ENCODE measurements at places on chromosomes 7 and 10. TPM values are rescaled to one million over a fixed set of nuclear protein-coding genes. Genes with fewer than 3 reads are reported as not detected.

Gene CTNNA3
- total RNA-seq = not detected

Gene CPN1
- 8.6 TPM for total RNA-seq

Gene FAM24A
- total RNA-seq = not detected

Gene GDF10
- not detected for total RNA-seq

Gene ADCYAP1R1
- total RNA-seq = not detected

Measured in A375 (cell line).